ENCODE measurements at places on chromosomes 4 and X. TPM values are rescaled to one million over a fixed set of nuclear protein-coding genes. Genes with fewer than 3 reads are reported as not detected.

DNA sequence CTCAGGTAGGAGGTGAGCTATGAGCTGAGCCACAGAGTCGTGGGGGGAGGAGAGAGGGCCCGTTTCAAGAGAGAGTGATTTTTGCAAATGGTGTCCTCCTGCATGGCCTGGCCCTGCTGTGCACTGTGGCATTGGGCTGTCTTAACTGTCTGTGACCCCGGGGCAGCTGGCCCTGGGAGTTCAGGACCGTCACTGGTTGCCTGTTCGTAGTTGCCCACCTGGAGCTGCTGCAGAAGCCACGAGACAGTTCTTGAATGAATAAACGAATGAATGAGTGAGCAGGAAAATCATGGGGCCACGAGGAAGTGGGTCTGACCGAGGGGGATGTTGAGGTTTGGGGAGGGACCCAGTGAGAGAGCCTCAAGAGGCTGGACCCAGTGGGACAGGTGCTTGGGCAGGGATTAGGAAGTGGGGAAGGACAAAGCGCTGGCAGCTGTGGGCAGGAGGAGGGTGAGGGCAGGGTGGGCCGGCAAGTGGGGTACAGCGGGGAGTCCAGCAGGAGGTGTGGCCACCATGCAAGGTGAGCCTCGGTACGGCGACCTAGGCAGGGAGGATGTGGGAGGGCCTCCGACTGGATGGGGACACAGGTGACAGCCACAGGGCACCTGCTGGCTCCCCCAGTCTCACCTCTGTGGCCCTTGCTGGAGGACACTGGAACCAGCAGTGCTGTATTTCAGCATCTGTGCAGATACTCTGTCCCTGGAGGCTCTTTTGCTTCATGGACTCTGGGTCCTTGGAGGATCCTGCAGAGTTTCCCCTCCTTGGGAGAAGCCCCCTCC, 10.2 kb downstream of the RGS12 start:
- DNase-seq, result peak; percentile 50

DNA sequence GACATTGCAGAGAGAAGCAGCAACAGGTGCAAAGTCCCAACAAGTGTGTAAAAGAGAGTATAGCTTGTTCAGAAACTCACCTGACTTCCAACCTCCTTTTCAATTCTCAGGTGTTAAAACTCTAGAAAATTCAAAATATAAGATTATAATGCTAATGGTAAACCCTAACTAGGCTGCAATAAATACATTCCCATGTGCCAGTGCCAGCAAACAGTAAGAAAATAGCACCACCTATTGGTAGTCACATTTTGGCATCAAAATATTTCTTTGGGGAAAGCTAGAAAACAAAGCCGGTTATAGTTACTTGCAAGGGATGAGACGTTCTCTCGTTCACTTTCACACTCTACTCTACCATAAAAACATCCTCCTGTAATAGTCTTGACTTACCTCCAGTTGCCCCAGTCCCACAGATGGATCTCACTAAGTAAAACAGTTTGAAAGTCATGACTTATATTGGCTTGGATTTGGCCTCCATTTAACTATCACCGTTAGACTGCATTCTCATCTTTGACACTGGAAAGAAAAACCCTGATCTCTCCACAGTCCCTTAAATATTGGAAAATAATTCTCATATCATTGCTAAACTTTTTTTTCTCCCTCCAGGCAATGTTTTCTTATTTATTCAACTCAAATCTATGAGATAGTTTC, 9.6 kb downstream of the BMP3 start:
- DNase-seq, result no peak

- no peak for DNase-seq
Observed at GRCh38 chrX:56928546-56928945, 66.8 kb downstream of the SPIN3 start.

GRCh38 chr4:2172161-2172560, 69.8 kb downstream of the HAUS3 start:
- DNase-seq, result no peak

Gene VCX
- total RNA-seq, result not detected

Gene PSAPL1
- not detected for total RNA-seq
